ENCODE measurements at places on chromosomes 4 and X.
A peak's percentile ranks its signal among the peaks of the same experiment; 100 is the strongest.

DNA sequence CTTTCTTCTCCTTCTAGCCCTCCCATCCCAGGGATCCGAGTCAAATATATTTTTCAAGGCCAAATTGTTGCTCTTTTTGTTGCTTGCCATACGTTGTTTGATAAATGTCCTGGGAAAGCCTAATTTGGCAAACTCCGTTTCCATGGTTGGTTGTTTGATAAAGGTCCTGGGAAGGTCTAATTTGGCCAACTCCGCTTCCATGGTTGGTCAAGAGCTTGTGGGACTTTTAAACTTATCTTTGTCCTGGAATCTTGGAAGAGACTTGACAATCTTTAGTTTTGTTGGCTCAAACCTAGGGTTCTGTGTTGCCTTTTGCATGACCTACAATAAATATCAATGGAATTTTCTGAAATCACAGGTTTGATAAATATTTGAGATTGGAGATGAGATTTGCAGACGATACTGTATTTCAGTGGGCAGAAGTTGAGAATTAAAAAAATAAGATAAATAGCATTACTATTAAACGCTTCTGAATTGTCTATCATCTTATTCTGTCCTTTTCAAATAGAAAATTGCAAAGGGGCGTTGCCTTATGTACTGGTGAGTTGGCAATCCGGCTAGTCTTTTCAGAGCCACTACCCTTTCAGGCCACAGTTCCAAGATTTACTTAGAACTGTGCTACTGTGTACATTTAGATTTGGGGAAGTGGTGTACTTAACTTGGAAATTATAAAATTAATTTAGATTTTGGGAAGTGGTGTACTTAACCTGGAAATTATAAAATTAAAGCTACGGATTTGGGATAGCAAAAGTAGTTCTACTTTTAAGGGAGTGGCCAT lies 804 bp downstream of the OSTC start:
- peak; percentile 29 for DNase-seq

- no peak for DNase-seq
Observed at GRCh38 chrX:17629519-17629918, 107.8 kb upstream of the SCML1 start.

DNA sequence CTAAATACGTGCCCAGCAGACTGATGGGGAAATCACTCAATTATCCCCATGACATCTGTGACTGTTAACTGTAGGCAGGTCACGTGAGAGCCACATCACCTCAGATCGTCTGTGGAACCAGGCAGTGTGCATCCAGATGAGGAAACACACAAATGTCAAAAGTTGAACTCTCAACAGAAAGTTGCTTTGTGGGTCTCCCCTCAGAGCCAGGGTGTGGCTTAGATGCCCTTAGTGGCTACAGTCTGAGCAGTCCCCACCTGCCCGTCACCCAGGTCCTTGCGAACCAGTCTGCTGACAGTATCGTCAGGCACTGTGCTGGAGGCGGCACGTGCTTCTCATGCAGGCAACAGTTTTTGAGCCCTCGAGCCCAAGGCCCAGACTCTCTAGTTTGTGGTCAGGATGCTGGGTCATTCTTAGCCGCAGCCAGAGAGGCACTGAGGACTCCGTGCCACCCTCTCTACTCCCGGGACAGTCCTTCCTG lies 10.8 kb downstream of the TMEM187 start:
- DNase-seq, result no peak

DNA sequence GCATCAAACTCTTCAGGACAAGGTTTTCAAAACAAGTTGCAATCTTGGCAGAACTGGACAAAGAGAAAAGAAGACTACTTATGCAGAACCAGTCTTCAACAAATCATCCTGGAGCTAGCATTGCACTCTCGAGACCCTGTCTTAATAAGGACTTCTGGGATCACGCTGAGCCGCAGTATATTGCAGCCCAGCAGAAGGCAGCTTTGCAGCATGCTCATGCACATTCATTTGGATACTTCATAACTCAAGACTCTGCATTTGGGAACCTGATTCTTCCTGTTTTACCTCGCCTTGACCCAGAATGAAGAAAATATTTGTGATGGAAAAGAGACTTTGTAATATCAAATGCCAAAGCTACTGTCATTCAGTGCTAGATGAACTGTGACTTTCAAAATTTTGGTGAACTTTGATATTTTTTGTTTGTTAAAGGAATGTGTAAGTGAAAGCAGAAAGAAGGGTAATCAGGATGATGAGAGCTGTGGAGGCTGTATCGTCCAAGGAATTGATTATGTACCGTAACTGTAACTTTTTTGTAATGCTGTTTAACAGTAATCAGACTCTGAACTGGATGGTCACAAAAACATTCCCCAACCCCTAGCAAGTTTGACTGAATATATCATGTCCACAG lies 27.2 kb downstream of the HSPA4L start:
- no peak for DNase-seq

- DNase-seq, result no peak
Observed at GRCh38 chrX:118126286-118126685, 9.7 kb upstream of the KLHL13 start.

- DNase-seq, result no peak
Observed at GRCh38 chr4:98585596-98585995, 72.8 kb downstream of the TSPAN5 start.

DNA sequence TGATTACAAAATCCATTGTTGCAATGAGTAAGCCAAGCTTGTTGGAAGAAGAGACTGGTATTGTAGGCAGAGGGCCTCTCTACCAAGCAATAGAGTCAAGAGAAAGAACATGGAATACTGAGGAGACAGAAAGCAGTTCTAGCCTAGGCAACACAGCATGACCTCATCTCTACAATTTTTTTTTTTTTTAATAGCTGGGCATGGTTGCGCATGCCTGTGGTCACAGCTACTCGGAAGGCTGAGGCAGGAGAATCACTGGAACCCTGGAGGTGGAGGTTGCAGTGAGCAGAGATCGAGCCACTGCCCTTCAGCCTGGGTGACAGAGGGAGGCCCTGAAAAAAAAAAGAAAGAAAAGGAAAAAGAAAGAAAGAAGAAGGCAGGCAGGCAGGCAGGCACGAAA lies 11.7 kb upstream of the ZBTB33 start:
- no peak for DNase-seq

DNA sequence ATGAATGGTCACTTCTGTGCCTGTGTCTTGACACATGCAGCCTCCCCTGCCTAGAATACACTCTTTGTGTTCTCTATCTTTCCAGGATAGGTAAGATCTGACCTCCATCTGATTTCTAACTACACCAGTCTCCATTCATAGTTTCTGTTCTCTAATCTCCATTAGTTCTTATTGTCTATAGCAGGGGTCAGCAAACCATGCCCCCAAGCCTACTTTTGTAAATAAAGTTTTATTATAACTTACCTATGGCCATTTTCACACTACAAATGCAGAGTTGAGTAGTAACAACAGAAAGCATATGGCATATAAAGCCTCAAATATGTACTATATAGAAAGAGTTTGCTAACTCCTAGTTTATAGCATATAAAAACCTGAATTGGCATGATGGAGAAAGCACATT lies 37.6 kb upstream of the H2AZ1 start:
- DNase-seq, result no peak

- no peak for DNase-seq
Observed at GRCh38 chr4:153579410-153579809, 104.7 kb upstream of the TLR2 start.

GRCh38 chr4:177225605-177226004 lies 84.1 kb upstream of the NEIL3 start:
- peak; percentile 26 for DNase-seq

GRCh38 chrX:7444967-7445366 lies 297.0 kb upstream of the PUDP start:
- peak; percentile 62 for DNase-seq

- no peak for DNase-seq
Observed at GRCh38 chrX:118396113-118396512, 50.2 kb downstream of the WDR44 start.

- no peak for DNase-seq
Observed at GRCh38 chr4:40962551-40963180, 212.9 kb downstream of the NSUN7 start.

GRCh38 chr4:86972997-86973396 lies 38.2 kb downstream of the AFF1 start:
- DNase-seq, result no peak

DNA sequence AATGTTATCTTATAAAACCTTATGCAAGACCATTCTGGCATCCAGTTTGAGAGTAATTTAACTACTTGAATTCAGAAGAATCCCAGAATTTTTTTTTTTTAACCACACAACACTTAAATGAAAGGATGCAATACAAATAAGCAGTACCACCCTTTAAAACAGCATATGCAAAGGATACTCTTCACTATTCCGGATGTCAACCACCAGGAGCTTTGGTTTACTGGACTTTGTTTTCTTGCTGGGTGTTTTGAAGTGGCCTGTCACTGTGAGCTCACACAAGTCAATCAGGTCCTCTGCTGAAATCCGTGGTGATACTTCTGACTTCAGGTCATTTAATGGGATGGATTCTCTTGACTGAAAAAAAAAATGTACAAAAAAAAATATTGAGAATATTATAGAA lies 200.0 kb downstream of the TBCK start:
- no peak for DNase-seq

DNA sequence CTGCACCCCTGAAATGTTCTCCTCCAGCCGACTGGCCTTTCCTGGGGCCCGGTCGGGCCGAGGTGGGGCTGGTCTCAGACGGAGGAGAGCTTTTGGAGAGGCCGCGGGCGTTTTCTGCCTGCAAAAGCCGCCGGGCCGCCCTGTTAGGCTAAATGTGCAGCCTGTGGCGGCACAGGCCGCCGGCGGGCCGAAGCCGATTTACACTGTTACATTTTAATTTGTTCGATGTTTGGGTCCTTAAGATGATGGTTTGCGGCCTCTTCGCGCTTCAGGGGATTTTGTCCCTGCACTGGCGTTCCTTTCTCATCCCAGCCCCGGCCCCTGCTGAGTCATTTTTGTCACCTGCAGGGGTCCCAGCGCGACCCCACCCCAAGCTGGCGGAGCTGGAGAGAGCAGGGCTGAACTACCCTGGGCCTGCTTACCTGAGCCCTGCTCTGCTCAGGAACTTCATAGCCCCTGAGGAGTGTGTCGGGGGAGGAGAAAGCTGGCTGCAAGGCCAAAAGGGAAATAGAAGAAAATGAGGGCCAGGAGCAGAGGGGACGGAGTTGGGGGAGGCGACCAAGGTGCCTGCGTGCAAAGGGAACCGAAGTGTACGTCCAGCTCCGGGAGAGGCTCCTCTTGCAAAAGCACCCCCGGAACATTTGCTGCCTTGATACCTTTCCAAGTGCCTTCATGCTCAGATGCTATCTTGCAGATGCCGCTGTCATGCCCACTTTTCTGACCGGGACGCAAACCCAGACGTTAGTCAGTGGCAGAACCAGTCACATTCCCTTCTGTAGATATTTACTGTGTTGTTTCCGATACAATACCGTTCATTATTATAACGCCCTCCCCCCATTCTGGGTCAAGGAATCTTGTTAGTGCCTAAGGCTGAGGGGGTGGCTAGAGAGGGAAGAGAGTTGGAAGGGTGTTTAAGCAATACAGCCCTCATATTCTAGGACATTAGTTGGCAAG lies 977 bp upstream of the RBBP7 start:
- no peak for DNase-seq

DNA sequence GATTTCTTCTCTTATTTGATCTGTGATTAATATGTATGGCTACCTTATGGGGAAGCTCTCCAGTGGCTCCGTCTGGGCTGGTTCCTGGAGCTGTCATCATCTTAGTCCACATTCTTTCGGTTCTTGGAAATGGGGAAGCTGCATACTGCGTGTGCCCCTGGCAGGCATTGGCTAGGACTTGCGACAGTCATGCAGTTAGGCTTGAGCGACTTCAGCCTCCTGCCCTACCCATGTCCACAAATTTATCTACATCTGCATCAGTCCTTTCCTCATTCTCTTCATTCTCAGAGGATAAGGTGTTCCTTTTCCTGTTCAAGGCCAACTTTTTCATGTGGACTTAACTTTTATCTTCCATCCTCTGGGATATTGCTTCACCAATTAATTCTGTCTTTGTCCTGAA lies 214.2 kb downstream of the RELL1 start:
- DNase-seq, result no peak

DNA sequence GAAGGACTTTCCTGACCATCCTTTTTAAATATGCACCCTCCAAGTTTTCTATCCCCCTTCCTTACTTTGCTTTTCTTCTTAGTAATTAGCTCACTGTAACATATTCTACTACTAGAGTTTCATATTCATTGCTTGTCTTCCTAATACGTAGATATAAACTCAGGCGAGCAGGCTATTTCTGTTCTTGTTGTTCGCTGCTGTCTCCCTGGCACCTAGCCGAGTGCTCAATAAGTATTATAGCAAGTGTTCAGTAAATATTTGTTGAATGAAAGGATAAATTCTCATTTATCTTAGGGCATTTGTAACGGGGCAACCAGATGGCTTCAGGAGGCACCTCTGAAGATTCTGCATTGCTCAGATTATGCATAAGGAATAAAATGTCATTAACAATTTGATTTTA lies 6.8 kb upstream of the RHOH start:
- no peak for DNase-seq

All from activated CD4-positive, alpha-beta T cell treated with anti-CD3 and anti-CD28 coated beads, Interleukin-10, Interleukin-2, amounts not matched to agents 100 ng/mL and 50 ng/mL, durations not matched to agents 16 hours and 8 hours (primary cell).